IPS DF 19.7 (cell line): ENCODE measurements at places on chromosomes 1 and 21.

GRCh38 chr1:182441719-182442118 is 8.2 kb upstream of the RGSL1 start:
- DNase-seq: no peak

DNA sequence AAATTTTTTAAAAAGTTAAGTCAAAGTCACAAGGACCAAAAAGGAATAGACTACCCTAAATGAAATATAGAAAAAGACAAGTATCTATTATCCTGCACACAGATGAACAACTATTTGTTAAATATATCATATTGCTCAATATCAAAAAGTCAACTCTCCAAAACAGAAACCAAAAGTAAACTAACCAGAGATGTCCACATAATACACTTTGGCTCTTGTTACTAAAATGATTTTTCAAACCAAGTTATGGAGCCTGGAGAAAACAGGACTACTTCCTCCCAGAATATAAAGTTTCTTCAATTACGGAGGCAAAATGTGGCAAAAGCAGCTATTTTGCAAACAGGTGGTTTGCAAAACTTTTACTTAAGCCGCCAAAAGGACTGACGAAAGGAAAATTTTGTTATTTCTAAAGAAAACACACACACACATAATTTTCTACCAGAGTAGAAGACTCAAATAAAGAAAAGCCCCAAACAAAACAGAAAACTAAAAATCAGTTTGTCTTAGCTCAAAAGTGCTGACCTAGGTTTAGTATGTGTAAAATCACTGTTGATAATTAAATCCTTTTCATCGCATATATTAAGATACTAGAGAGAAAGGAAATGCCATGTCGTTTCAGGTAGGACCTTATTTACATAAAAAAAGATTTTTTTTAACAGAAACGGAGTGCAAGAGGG is 1.1 kb downstream of the DPYD start:
- DNase-seq: no peak

DNA sequence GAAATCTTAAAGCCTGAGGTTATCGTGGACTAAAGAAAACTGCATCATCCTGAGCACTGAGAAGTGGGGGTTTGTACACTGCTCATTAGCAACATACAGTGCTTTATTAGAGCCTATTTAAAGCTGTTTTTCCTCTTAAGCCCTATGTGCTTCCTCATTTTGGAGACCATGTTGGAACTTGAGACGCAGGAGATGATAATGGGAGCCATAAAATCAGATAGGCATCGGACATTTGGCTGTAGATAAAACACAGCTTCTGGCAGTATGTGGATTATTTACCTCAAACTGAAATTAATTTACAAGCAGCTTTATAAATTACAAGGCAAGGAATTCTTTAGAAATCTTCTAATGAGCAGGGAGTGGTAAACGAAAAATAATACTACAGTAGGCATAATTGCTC is 147.7 kb upstream of the IVNS1ABP start:
- DNase-seq: no peak

- no peak for DNase-seq
Measured at GRCh38 chr21:36120304-36120888, 14.5 kb upstream of the CBR3 start.

GRCh38 chr21:45715441-45715840 is 71.9 kb downstream of the PCBP3 start:
- DNase-seq: no peak

DNA sequence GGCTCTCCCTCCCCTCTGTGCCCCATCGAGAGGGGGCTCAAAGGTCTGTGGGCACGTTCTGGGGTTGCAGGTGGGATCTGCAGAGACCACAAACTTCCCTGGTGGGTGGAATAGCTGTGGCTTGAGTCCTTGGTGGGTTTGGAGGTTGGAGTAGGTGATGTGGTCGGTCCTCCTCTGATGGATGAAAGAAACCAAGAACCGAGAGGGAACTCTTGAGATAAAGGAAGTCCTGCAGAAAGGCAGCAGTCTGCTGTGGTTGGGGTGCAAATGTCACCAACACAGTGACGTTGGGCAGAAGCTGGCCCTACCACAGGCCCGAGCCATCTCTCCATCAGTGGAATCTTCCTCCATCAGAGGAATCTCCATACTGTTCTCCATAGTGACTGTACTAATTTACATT is 171.8 kb downstream of the FCRL5 start:
- DNase-seq: no peak

DNA sequence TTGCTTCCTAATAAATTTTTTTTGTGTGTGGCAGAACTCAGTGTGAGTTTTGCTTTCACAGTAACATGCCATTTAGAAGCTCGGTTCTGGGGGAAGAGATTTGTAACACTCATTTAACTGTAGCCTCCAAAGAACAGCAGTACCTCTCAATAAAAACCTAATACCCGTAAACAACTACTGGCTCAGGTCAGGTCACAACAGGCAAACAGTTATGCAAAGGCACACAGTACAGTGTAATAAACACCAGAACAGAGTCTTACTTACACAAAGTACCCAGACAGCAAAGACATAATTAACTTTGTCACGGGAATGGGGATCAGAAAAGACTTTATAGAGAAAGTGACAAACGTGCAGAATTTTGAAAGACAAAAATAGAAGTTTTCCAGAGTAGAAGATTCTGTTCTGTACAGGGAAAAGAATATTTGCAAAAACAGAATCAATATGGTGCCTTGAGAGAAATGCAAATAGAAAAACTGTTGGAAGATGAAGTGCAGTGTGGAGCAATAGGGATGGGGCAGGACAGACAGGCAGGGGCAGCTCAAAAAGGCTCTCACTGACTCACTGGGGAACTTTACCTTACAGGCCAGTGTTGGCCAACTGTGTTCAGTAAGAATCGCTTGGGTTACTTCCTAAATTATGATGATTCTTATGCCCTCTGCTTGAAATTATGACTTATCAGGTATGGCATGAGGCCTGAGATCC is 38.8 kb downstream of the EGLN1 start:
- DNase-seq: no peak

- DNase-seq: no peak
Measured at GRCh38 chr1:95380909-95381308, 146.9 kb downstream of the RWDD3 start.

DNA sequence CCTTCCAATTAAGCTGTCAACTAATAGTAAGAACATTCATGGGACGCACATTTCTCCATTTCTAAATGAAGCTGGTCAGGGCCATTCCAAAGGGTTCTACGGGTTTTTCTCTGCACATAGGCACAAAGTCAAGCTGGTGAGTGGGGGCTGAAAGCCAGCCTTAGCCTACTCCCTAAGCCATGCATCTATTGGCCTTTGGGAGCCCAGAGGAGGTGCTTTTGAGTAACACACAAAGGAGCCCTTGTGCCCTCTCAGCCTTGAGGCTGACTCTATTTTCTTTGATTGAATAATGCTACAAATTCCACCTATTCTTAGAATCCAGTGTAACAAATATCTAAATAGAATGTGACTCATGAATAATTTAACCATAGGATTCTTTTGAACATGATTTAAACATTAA is 73.6 kb downstream of the RGS13 start:
- DNase-seq: no peak

GRCh38 chr1:95006681-95007080 is 66.1 kb downstream of the ALG14 start:
- no peak for DNase-seq

DNA sequence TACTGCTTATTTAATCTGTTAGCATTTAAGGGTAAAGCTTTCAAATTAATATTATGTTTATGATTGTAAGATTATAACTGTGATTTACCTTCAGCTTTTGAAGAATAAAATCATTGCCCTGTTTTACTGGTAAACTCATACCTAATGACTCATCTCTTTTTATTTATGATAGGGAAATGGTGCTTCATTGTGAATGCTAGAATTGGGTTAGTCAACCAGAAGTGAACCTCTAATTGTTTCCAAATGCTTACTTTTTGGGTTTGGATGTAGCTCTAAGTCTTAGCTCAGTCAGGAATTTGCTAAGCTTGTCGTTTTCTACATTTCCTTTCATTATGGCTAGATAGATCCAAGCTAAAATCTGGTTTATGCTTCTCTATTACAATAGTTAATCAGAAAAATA is 59.4 kb downstream of the SLC30A7 start:
- no peak for DNase-seq

DNA sequence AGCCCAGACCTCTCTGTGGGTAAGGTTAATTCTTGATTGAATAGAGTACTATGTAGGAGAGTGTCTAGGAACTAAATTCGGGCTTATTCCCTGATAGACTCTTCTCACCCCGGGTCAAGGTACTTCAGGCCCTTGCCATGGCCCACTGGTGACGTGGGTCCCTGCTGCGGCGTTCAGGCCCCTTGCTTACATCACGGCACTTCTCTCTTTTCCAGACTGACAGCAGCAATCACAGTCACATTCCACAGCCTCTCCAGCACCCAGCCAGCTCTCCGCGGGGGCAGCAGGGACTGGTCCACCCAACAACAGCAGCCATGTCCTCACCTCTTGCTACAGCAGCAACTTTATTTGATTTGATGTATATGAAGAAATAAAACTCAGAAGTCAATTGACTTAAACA is 401.2 kb upstream of the VAMP3 start:
- DNase-seq: no peak

- DNase-seq: no peak
Measured at GRCh38 chr1:1778663-1779319, 521 bp upstream of the NADK start.

DNA sequence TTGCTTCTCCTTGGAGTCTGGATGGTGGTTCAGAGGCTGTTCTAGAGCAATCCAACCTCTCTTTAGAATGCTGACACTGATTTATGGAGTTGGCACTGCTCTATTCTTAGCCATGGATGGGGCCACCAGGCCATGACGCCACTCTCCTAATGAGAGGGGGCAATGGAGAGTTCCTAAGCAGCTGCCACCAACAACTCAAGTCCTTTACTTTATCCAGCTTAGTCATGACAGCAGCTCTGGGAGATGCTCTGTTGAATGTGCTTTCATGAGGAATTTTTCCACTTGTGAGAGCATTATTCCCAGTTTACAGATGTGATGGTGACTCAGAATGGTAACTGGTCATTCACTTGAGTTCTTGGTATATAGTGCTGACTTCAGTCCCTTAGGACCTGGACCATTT is 366.3 kb downstream of the HHAT start:
- DNase-seq: no peak

DNA sequence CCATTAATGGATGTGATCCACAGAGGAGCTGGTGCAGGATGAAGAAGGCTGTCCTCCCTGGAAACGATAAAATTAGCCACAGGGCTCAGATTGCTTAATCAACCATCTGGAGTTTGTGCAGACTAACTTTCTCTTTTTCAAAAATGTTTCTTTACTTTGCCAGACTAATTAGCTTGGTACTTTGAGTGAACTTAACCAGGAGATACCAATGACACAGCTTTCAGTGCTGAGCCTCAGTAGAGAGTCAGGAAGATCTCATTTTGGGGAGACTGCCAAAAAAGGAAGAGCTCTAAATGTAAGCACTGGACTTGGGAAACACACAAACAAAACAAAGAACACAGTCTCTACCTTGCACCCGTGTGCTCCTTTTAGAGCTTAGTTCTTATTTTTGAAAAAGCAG is 248.1 kb upstream of the DEPDC1 start:
- DNase-seq: no peak

GRCh38 chr1:176199707-176200106 is 7.4 kb downstream of the COP1 start:
- no peak for DNase-seq

DNA sequence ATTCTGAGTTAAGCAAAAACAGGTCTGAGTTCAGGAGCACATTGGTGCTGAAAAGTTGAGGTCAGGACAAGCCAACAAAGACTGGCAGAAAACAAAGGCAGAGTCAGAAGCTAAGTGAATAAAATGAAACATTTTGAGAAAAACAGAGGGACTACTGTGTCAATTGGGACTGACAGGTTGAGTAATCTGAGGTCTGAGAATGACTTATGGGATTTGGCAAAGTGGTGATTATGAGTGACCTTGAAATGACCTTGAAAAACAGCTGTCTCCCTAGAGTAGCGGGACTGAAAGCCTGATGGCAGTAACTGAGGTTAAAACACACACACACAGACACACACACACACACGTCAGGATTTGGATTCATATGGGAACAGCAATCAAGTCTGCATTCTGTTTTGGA is 8.8 kb upstream of the COG2 start:
- DNase-seq: no peak

DNA sequence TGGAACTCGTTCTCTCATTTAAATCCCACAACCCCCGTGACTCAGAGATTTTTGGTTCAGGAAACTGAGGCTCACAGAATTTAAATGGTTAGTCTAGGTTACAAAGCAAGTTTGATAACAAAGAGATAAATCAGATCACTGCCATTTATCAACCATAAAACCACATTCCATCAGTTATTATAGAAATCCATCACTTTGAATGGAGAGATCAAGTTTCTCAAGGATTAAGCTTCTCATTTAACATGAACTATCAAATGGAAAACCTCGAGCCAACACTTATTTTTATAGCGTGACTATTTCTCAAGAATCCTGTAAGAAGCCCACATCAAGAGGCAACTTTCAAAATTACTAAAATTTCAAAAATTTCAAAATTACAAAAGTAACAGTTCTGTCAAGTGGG is 11.9 kb downstream of the WLS start:
- DNase-seq: no peak

- no peak for DNase-seq
Measured at GRCh38 chr1:152884966-152885624, 7.0 kb downstream of the SMCP start.

GRCh38 chr1:156910309-156910782 is 10.1 kb upstream of the LRRC71 start:
- no peak for DNase-seq

DNA sequence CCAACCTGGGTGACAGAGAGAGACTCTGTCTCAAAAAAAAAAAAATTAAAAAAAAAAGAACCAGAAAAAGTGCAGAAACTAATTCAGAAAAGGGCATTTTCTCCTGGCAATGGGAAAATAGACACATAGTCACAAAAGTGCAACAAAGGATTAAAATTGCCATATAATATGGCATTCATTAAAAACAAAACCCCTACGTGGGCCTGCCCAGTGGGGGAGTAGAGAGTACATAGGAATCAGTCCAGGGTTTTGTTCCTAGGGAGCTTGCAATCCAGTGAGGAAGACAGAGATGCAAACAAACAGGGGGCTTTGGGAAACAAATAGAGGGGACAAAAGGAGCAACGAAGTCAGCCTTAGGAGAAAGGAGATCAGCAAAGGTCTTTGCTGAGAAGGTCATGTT is 4.5 kb upstream of the TRABD2B start:
- no peak for DNase-seq

GRCh38 chr1:158200527-158200926 is 19.8 kb downstream of the CD1D start:
- no peak for DNase-seq

DNA sequence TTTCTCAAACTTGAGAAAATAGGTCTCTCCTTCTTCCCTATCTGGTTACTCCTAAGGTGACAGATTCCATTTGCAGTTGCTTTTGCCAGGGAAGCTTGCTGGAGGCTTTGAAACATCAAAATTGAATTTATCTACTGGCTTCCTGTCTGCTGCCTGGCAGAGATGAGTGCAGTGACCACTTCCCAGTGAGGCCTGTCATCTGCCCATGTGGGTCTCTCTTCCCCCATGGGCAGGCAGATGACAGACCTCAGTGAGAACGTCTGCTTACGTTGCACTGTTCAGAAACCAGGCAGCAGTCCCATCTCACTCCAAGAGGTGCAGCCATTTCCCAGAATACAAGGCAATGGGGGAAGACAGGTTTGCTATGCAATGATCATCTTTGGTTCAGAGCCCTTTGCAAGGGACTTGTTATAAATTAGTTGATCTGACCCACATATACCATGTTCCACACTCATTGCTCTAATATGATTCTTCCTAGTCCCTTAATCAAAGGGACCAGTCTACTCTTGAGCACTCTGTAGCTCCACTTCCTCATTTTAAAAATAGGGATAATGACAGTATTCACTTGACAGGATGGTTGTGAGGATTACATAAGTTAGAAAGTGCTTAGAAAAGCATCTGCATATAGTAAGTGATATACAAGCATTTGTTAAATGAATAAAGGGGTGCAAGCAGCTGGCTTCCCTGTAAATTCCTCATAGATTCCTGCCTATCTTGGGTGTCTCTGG is 10.6 kb downstream of the PGBD5 start:
- DNase-seq: no peak
